Caco-2 (cell line): ENCODE measurements at places on chromosomes 2 and 18.
A peak's percentile ranks its signal among the peaks of the same experiment; 100 is the strongest.

- no peak overlapping the region for H3K4me3 ChIP-seq
- H3K27me3 ChIP-seq, result no peaks in the 10 kb centered on the region
- H3K36me3 ChIP-seq, result no peaks in the 10 kb centered on the region
- H3K4me1 ChIP-seq, result no peaks in the 10 kb centered on the region
- no peak for DNase-seq
These were observed 91.9 kb downstream of the RTP5 start for GRCh38 chr2:241961454-241961853.

DNA sequence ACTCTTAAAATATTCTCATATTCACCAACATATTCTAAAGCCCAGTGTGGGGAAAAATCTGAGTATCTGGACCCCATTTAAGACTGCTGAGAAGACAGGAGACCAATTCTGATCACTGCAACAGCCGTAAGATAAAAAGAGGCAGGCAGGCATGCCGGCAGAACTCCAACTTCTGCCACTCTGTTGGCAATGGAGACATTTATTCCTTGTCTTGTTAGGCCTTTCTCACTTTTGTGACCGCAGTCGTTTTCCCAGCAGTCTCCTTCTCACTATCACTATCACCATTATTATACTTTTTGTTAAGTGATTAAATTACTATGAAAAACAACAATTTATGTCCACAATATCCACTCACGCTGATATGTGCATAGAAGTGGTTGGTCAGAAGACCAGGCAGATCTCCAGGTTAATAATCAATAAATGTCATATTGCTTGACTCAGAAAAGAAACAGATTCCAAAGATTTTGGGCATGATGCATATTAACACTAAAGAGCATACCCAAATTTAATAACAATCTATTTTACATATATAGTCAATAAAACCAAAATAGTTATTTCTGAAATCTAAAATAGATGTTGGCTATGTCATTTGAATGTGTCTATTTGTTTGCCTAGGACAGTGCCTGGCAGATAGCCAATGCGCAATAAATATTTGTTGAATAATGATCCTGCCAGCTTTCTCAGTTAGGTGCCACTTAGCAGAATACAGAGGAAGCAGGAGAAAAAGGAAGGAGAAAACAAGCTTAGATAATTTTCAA, 38.2 kb downstream of the SESTD1 start:
- no peaks in the 10 kb centered on the region for H3K4me1 ChIP-seq
- H3K36me3 ChIP-seq, result no peaks in the 10 kb centered on the region
- no peak overlapping the region for H3K4me3 ChIP-seq

- no peak overlapping the region for H3K4me3 ChIP-seq
- no peaks in the 10 kb centered on the region for H3K4me1 ChIP-seq
- DNase-seq, result no peak
- H3K36me3 ChIP-seq, result no peaks in the 10 kb centered on the region
- H3K27me3 ChIP-seq, result no peaks in the 10 kb centered on the region
These were observed 54.3 kb downstream of the INPP5D start for GRCh38 chr2:233114421-233114861.

- no peaks in the 10 kb centered on the region for H3K4me1 ChIP-seq
- DNase-seq, result no peak
- H3K36me3 ChIP-seq, result no peaks in the 10 kb centered on the region
- no peak overlapping the region for H3K27ac ChIP-seq
- H3K27me3 ChIP-seq, result peaks cover 1% of the 10 kb centered on the region; the same call in 1 of the 2 replicates
These were observed 26.5 kb downstream of the MSTN start for GRCh38 chr2:190036071-190036470.

GRCh38 chr2:165827016-165827920, 33.2 kb upstream of the GALNT3 start:
- no peaks in the 10 kb centered on the region for H3K36me3 ChIP-seq
- no peak overlapping the region for H3K4me3 ChIP-seq
- no peaks in the 10 kb centered on the region for H3K27me3 ChIP-seq
- H3K27ac ChIP-seq, result no peak overlapping the region
- DNase-seq, result no peak

- no peak for DNase-seq
- H3K4me1 ChIP-seq, result peaks cover 66% of the 10 kb centered on the region
- no peaks in the 10 kb centered on the region for H3K27me3 ChIP-seq
These were observed 33.5 kb downstream of the FEZ2 start for GRCh38 chr2:36564377-36564930.

GRCh38 chr2:152492911-152493310, 157.9 kb downstream of the FMNL2 start:
- H3K4me3 ChIP-seq, result no peak overlapping the region
- no peak overlapping the region for H3K27ac ChIP-seq
- no peaks in the 10 kb centered on the region for H3K36me3 ChIP-seq
- H3K4me1 ChIP-seq, result peaks cover 13% of the 10 kb centered on the region

GRCh38 chr2:32739664-32740063, 111.8 kb downstream of the TTC27 start:
- no peak overlapping the region for H3K27ac ChIP-seq
- H3K27me3 ChIP-seq, result no peaks in the 10 kb centered on the region
- no peak overlapping the region for H3K4me3 ChIP-seq
- H3K36me3 ChIP-seq, result no peaks in the 10 kb centered on the region
- DNase-seq, result no peak

DNA sequence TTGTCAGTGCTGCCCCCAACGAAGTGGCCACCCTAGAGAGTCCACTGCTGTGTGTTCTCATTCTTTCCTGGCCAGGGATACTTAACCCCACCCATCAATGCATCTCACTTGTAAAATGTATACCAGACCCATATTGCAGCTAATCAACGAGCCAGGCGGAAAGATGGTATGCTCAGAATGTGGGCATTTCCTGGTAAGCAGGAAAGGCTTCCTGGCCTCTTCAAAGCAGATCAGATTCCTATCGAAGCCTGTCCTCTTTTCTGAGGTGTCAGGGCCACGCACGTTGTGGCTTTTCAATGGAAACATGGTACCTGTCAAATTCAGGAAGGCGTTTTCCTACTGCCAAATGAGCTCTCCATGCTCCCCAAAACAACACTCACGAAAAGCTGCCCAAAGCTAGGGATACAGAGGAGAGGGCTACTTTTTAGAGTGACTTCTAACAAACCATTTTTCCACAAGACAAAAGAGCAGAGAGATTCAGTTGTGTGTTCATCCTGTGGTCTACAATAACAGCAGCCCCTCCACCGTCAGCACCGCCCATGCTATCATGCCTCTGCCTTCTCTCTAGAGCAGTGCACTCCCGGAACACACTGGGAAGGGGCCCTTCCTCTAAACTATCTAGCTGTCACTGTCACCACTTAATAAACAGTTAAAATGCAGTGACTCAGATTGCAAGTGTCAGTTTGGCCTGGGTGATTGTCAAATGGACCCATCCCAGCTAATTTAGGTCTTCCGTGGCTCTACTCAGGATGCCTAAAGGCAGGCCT, 535.1 kb downstream of the RNF144A start:
- H3K4me1 ChIP-seq, result no peaks in the 10 kb centered on the region
- H3K4me3 ChIP-seq, result no peak overlapping the region
- H3K27ac ChIP-seq, result no peak overlapping the region

- no peaks in the 10 kb centered on the region for H3K27me3 ChIP-seq
- no peaks in the 10 kb centered on the region for H3K4me1 ChIP-seq
- no peaks in the 10 kb centered on the region for H3K36me3 ChIP-seq
- DNase-seq, result no peak
- H3K4me3 ChIP-seq, result no peak overlapping the region
These were observed 266.5 kb downstream of the KLHL29 start for GRCh38 chr2:23651187-23652080.

DNA sequence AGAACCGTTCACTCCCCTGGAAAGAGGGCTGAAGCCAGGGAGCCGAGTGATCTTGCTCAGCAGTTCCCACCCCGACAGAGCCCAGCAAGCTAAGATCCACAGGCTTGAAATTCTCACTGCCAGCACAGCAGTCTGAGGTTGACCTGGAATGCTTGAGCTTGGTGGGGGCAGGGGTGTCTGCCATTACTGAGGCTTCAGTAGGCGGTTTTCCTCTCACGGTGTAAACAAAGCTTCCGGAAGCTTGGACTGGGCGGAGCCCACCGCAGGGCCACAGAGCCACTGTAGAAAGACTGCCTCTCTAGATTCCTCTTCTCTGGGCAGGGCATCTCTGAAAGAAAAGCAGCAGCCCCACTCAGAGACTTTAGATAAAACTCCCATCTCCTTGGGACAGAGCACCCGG, 180.8 kb downstream of the WDR7 start:
- no peaks in the 10 kb centered on the region for H3K36me3 ChIP-seq
- no peak for DNase-seq
- no peaks in the 10 kb centered on the region for H3K4me1 ChIP-seq
- H3K27me3 ChIP-seq, result no peaks in the 10 kb centered on the region

DNA sequence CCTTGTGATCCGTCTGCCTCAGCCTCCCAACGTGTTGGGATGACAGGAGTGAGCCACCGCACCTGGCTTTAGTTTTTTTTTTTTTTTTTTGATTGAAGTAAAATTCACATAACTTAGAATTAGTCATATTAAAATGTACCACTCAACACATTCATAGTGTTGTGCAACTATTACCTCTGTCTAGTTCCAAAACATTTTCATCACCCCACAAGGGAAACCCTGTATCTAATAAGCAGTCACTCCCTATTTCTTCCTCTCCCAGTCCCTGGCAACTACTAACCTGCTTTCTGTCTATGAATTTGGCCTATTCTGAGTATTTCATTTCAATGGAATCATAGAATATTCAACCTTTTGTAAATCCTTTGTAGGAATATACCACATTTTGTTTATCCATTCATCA, 123.9 kb upstream of the FAM117B start:
- H3K4me1 ChIP-seq, result no peaks in the 10 kb centered on the region
- no peak for DNase-seq
- no peak overlapping the region for H3K4me3 ChIP-seq
- no peaks in the 10 kb centered on the region for H3K36me3 ChIP-seq
- H3K27ac ChIP-seq, result no peak overlapping the region
- H3K27me3 ChIP-seq, result no peaks in the 10 kb centered on the region

GRCh38 chr18:72325307-72325706, 218.8 kb downstream of the CBLN2 start:
- H3K27ac ChIP-seq, result no peak overlapping the region
- H3K4me1 ChIP-seq, result no peaks in the 10 kb centered on the region
- H3K36me3 ChIP-seq, result no peaks in the 10 kb centered on the region
- no peaks in the 10 kb centered on the region for H3K27me3 ChIP-seq
- DNase-seq, result no peak

GRCh38 chr2:175366815-175367214, 185.3 kb upstream of the ATP5MC3 start:
- H3K27ac ChIP-seq, result no peak overlapping the region
- no peaks in the 10 kb centered on the region for H3K4me1 ChIP-seq
- H3K4me3 ChIP-seq, result no peak overlapping the region
- no peaks in the 10 kb centered on the region for H3K36me3 ChIP-seq
- peak; percentile 40 for DNase-seq

DNA sequence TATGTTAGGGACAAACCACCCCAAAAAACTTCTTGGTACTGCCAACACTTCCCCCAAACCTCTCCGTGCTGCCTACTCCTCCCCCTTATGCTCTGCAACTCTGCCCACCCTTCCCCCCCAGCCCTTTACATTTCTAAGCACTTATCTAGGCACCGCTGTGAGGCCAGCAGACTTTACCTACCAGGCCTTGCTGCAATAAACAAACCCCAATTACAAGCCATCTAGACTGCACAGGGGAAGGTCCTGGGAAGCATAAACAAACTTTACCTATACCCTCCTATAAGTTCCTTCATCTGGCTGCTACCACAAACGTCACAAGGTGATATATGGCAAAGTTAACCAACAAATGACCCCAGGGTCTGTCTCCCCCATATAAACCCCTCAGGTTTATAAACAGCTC, 259.4 kb upstream of the GULP1 start:
- H3K4me3 ChIP-seq, result no peak overlapping the region
- no peak for DNase-seq
- no peaks in the 10 kb centered on the region for H3K36me3 ChIP-seq
- no peaks in the 10 kb centered on the region for H3K4me1 ChIP-seq

DNA sequence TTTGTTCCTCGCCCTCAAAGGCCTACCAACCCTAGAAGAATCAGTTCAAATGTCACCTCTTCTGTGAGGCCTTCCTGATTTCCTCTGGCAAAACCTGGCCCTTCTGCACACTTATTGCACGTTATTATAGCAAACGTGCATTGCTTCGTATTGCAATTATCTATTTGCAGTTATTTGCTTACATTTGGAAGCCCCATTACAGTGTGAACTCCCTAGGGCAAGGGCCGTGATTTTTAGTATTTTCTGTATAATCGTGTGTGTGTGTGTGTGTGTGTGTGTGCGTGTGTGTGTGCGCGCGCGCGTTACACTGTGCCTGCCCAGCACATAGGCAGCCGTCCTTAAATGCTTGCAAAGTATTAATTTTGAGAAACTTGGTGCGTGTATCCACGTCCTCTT, 460 bp upstream of the SEMA4F start:
- DNase-seq, result no peak
- peak overlapping the region; percentile 52 for H3K4me3 ChIP-seq
- peak overlapping the region; percentile 42 for H3K27ac ChIP-seq
- no peaks in the 10 kb centered on the region for H3K36me3 ChIP-seq
- H3K27me3 ChIP-seq, result peaks cover 2% of the 10 kb centered on the region; the same call in 1 of the 2 replicates
- H3K4me1 ChIP-seq, result no peaks in the 10 kb centered on the region

DNA sequence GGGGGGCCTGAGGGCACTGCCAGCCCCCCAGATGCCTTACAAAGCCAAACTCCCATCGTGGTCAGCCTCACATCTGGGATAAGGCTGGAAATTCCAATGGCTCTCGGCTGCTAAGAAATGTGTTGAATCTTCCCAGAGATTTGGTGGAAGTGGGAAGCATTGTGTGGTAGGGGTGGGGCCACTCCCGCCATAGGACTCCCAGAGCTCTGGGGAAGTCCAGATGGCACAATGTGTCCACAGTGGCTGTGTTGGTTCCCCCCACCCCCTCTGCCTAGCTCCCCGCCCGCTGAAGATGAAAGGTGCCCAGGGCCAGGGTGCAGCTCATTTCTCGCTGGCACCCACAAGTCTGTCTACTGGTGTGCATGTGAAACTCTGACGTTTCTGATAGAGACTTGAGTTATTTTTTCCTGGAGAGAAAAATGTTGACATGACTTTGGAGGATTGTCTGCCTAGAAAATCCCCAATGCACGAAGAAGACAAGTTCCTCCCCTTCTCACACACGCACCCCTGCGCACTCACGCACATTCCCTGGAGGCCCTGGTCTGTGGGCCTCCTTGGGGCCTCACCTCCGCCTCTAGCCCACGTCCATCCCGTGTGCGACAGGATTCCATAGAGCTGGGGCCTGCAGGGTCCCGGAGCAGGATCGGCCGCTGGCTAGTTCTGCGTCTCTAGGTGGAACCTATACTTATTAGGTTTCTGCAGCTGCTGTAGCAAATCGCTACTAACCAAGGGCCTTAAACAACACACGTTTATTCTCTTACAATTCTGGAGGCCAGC, 199.1 kb downstream of the ZFP36L2 start:
- H3K4me1 ChIP-seq, result peaks cover 37% of the 10 kb centered on the region
- no peaks in the 10 kb centered on the region for H3K36me3 ChIP-seq
- H3K27ac ChIP-seq, result peak overlapping the region; percentile 31
- no peaks in the 10 kb centered on the region for H3K27me3 ChIP-seq

GRCh38 chr2:197168705-197169104, 141.9 kb downstream of the ANKRD44 start:
- no peak overlapping the region for H3K27ac ChIP-seq
- no peaks in the 10 kb centered on the region for H3K27me3 ChIP-seq
- no peaks in the 10 kb centered on the region for H3K36me3 ChIP-seq
- no peak overlapping the region for H3K4me3 ChIP-seq
- peak; percentile 67 for DNase-seq
